ENCODE measurements at places on chromosomes 4 and X. TPM values are rescaled to one million over a fixed set of nuclear protein-coding genes. Genes with fewer than 3 reads are reported as not detected.

DNA sequence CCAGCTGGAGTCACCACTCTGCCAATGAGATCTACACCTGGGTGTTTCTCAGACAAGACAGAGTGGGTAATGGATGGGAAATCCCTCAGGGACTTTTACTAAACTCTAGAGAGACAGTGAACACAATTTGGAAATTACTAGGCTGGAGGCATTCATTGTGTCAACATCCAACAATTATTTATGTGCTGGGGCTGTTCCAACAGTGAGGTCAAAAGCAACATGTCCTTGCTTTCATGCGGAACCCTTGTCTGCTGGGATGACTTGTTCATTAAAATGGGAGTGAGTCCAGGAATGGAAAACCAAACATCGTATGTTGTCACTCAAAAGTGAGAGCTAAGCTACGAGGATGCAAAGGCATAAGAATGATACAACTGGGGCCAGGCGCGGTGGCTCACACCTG, 54.0 kb downstream of the DRD5 start:
- DNase-seq, result no peak

- no peak for DNase-seq
Observed at GRCh38 chr4:80343887-80344286, 8.4 kb downstream of the CFAP299 start.

- no peak for DNase-seq
Observed at GRCh38 chr4:182548156-182548555, 305.0 kb downstream of the TENM3 start.

GRCh38 chr4:184684491-184685189, 35.1 kb downstream of the PRIMPOL start:
- DNase-seq, result no peak

- no peak for DNase-seq
Observed at GRCh38 chrX:74519870-74520269, 94.6 kb downstream of the RLIM start.

DNA sequence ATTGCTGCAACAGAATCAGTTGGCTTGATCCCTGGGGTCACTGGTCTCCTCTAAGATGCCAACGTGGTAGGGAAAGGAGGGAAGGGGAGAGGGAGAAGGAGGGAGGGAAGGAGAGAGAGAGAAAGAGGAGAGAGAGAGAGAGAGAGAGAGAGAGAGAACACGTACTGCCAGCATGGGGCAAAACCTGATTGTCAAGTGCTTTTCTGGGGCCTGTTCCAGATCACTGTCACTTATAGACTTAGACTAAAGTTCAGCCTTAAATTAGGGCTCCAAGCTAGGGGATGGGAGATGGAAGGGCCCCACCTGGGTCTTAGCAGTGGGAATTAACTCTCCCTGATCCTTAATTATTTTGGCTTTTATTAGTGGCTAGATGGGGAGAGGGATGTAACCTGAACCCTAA, 12.9 kb downstream of the SHROOM4 start:
- no peak for DNase-seq

DNA sequence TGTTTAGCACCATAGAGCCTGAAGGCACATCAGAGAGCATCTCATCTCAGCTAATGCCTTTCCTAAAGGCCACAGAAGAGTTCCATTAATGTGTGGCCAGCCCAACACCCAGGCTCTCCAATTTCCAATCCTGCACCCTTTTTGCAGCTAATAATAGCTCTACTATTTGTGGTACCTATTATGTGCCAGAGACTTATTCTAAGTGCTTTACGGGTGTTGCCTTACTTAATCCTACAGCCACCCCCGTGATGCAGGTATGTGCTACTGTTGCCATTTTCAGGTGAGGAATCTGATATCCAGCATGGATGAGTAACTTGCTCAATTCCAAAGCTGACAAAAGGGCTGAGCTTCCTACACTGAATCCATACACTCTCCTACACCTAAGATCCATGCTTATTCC, 217.6 kb upstream of the GALNT7 start:
- DNase-seq, result no peak

DNA sequence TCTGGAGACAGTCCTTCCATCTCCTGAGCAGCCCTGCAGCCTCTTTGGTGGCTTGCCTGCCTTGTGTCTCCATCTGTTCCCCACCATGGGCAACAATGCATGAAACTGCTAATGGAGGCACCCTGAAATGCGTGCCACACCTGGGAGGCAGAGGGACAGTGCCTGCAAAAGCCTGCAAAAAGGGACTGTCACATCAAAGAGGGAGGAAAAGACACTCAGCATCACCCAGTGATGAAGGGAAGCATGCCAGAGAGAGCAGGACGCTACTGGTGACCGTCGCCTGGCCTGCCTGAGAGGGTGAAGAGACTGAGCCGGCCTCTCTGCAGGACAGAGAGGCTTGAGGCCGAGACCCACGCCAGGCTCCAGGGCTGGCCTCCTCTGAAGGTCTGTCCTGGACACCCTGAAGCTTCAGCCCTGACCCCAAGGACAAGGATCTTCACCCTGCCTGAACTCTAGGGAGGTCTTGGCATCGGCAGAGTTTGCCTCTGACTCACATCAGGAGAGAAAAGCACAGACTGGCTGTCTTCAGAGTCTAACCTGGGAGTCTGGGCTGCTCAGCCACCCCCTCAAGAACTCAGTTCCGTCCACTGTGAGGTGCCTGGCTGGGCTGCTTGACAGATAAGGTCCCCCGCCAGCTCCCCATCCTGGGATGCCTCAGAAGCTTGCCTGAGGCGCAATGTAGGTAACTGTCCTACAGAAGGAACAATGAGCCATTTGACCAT, 8.1 kb downstream of the ACSL1 start:
- no peak for DNase-seq

KLHL4 gene
- total RNA-seq, result 2.8 TPM

REELD1 gene
- not detected for total RNA-seq
